ENCODE measurements at places on chromosomes 12 and 14.

DNA sequence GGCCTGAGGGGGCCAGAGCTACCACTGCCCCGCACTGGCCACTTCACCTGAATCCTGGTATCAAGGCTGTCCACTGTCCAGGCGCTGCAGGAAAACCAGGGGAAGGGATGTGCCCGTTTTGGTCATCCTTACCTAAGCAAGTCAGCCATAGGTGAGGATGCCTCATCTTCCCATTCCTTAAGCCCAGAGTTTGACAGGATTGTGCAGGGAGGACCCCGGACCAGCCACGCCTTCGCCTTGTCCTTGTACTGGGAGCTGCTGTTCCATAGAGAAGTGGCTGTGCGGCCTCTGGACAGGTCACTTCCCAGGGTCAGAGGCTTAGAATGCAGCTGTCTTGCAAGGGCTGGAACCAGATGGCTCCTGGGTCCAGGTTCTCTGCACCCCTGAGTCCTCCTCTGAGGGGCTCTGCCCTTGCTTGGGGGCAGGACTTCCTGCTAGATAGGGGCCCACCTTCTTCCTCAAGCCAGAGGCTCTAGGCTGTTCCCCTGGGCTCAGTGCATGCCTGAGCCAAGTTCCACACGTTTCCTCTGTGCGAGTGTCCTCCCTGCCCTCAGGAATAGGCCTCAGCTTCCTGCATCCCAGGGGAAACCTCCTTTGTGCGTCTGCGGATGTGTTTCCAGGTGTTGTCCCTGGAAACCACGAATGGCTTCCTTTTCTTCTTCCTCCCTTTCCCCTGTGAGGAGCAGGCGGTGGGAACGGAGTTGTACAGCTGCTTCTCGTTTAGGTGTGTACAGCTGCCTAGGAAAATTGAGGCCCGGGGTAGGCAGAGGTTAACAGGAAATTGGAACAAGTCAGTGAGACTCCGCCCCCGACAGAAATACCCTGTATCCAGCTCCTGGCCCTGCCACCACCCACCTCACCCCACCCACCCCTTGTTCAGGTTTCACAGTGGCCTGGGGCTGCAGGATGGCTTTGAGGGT lies 54.3 kb upstream of the RIN3 start:
- DNase-seq: no peak

- no peak for DNase-seq
Observed at GRCh38 chr12:50679612-50680011, 84.3 kb upstream of the ATF1 start.

DNA sequence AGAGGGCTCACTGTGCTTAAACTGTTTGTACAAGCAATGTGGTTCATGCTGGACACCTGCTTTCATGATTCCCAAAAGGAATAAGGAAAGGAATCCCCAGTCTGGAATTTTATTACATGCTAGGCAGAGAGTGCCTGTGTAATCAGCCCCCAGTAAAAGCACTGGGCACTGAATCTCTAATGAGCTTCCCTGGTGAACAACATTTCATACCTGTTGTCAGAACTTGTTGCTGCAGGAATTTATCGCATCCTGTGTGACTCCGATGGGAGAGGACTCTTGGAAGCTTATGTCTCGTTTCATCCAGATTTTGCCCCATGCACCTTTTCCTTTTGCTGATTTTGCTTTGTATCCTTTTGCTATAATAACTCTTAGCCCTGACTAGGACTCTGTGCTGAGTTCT lies 190.2 kb upstream of the HMGA2 start:
- DNase-seq: no peak

DNA sequence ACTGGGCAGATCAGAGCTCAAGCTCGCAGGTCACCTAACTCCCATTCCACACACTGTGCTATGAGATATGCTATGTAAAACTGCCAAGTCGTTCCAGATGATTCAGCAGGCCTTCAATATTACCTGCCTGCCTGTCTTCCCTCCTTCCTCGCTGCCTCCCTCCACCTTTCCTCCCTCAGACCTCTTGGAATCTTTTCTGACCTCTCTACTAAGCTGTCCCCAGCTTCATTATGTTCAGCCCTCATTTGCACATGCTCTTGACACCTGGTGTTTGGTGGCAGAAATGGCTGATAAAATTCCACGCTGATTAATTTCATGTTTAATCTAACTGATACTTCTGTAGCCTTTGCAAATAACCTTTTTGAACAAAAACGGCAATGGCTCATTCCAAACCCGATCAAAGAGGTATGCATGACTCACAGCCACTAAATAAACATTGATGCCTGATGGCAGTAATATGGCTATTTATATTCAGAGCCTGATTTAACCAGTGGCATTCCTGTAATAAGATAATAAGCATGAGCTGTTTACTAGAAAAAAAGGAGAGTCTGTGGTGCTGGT lies 130.8 kb upstream of the EGLN3 start:
- DNase-seq: no peak

GRCh38 chr12:5977556-5977955 lies 32.5 kb upstream of the ANO2 start:
- no peak for DNase-seq

DNA sequence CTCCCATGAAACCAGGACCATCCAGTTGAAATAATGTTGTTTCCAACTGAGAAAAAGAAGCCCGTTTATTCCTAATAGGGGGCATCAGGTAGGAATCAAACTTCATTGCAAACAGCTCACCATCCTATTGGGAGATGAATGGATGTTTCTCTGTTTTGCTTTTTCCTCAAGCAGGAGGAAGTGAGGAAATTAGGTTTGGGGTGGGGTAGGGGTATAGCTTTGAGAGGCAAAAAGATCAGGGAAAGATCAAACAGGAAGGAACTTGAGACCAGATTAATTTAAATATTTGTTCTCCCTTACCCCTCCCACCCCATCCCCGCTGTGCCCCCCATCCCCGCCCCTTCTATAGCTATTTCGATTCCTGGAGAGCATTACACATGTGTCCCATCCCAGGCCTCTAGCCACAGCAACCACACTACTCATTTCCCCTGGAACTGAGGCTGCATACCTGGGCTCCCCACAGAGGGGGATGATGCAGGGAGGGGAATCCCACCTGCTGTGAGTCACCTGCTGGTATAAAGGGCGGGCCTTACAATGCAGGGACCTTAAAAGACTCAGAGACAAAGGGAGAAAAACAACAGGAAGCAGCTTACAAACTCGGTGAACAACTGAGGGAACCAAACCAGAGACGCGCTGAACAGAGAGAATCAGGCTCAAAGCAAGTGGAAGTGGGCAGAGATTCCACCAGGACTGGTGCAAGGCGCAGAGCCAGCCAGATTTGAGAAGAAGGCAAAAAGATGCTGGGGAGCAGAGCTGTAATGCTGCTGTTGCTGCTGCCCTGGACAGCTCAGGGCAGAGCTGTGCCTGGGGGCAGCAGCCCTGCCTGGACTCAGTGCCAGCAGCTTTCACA lies at the start of gene IL23A:
TSS of gene IL23A (plus strand) at position 577 of the 850 bp plus-strand sequence. CDS start at position 738, 161 bp downstream.
- DNase-seq: no peak

GRCh38 chr14:65032319-65032718 lies 45.6 kb downstream of the FNTB start:
- no peak for DNase-seq

DNA sequence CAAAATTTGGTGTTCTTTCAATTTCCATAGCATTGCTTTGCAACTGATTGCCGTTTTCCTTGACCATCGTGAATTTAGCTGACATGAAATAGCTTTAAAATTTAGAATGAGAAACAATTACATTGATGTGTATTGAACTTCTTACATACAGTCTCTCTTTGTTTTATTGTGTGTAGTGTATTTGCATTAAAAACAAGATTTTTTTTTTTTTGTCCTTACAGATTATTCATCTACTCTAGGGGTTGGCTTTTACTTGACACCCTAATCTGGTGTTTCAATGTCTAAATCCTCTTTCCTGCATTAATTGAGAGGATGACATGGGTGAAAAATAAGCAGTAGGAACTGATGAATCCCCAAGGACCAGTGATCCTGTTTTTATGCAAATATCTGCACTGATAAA lies 20.6 kb downstream of the LIN52 start:
- DNase-seq: no peak

DNA sequence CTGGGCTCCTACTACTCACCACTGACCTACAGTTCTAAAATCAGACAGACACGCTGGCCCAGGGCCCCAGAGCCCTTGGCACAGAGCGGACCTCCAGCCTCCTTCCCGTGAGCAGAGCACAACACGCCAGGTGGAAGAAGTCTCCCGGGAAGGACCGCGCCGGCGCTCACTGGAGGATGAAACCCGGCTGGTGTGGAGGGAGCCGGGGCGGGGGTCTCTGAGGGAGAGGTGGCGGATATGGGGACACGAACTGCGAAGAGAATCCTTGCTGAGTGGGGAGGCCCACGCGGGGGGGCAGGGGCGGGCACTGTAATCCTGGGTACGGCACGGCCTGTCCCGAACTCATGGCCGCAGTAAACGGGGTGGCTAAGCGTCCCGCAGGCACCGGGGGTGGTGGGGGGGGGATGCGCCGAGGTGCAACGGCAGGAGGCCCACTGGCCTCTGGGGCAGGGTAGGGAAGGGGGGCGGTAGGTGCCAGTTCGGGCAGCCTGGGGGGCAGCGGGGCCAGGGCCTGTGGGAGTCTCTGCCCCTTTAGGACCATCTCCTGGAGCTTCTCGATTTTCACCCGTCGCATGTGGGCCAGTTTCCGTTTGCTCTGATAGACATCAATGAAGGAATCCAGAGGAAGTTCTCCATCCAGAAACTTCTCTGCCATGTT lies 28.8 kb downstream of the VPS37B start:
- no peak for DNase-seq

DNA sequence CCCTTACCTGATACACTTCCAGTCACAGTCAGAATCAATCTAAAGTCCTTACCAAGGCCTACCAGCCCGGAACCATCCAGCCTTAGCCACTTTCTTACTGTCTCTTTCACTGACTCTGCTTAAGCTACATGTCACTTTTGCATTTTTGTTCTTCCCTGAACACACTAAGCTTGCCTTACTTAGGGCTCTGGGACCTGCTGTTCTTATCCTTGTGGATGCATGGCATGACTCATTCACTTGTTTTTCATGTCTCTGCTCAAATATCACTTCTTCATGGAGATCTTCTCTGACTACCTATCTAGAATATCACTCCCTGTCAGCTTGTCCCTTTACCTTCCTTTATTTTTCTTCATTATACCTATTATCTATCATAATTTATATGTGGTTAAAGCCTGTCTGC lies 65.6 kb upstream of the ZDHHC17 start:
- no peak for DNase-seq

DNA sequence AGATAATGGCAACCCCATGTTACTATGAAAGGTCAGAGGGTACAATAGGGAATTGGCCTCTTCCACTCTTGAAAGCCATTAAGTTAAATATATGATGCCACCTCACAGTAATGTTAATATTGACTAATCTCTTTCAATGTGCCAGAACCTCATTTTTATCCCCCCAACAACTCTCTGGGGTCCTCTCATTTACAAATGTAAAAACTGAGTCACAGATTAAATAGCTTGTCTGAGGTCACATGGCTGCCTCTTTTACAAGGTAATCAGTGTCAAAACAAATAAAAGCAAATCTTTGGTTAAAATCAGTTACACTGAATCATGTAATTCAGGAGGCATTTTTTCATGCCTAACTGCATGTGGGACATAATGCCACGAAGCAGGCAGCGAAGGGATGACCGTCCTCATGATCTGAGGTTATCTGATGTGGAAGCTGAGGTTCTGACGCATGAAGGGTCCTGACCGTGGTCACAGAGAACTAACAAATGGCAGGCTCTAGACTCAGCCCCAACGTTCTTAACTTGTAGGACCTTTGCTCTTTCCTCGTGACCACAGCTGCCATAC lies 78.5 kb downstream of the PTPN21 start:
- DNase-seq: no peak

GRCh38 chr14:91890291-91890749 lies 23.0 kb upstream of the TC2N start:
- DNase-seq: no peak

GRCh38 chr12:51000245-51000644 lies 25.9 kb downstream of the SLC11A2 start:
- no peak for DNase-seq

GRCh38 chr14:29896354-29896821 lies 31.3 kb downstream of the PRKD1 start:
- DNase-seq: no peak

GRCh38 chr12:108641446-108642268 lies 8.0 kb upstream of the SELPLG start:
- DNase-seq: no peak

GRCh38 chr12:32659908-32660440 lies 19.1 kb upstream of the DNM1L start:
- DNase-seq: no peak

DNA sequence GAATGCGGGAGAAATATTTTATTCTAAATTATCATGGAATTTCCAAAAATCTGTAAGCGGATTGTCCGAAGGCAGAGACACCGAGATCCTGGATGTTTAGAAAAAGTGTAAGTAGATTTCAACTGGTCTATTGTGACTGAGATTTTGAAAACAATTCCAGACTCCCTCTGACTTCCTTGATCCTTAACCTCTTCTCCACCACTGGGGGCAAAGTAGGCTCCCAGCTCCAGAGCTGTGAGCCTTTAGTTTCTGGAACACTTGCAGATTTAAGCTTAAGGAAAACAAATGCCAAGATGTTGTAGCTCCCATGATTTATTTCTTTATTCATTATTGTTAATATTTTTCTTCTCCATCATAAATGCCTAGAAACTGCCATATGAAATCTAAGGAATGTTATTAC lies 1320.5 kb upstream of the SEL1L start:
- no peak for DNase-seq

DNA sequence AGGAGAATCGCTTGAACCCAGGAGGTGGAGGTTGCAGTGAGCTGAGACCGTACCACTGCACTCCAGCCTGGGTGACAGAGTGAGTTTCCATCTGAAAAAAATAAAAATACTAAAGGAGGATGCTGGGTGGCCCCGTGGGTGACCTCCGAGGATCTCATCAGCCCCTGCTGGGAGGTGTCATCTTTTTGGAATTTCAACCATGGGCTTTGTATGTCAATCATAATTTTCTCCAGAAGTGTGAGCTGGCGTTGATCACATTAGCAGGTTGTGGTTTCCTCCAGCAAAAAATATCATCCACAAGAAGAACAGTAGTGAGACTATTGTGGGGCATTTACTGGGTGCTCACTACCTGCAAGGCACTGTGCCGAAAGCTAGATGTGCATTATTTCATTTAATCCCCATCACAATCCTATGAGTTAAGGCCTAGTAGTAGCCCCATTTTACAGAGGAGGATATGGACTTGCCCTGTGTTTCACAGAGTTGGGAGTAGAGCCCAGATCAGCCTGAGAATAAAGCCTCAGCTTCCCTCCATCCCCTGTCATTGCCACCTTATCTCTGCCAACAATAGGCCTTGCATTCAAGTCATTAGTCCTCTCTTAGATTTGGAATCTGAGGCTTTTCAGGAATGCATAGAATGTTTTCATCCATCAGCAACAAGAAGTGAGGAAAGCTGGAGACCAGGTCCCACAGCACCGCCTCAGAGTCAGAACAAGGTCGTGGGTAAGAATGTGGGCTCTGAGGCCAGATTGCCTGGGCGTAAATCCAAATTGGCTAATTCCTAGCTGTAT lies 39.8 kb downstream of the SVOP start:
- DNase-seq: no peak

DNA sequence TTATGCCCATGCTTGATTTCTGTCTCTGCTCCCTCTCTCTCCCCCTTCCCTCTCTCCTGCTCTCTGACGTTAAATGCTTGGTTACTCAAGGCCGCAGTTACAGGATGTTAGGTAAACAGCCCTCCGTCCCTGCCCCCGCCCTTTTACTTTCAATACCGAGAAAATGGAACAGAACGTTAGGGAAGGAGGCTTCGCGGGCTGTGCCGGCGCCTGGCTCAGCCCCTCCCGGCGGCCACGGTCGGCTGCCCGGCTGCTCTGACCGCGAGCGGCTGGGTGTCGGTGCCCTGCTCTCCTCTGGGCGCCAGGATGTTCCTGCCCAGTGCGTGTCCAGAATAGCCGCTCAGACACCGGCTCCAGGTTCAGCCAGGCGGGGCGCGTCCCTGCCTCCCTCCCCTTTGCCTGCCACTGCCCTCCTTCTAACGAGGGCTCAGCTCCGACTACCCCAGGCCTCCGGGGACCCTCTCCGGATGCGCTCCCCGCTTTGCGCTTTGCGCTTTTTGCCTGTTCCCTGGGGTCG lies 166.1 kb downstream of the ADCK1 start:
- DNase-seq: no peak
